Inflammatory macrophage treated with lipopolysaccharide for 4 hours (primary cell): ENCODE measurements at places on chromosomes 1 and 21.

DNA sequence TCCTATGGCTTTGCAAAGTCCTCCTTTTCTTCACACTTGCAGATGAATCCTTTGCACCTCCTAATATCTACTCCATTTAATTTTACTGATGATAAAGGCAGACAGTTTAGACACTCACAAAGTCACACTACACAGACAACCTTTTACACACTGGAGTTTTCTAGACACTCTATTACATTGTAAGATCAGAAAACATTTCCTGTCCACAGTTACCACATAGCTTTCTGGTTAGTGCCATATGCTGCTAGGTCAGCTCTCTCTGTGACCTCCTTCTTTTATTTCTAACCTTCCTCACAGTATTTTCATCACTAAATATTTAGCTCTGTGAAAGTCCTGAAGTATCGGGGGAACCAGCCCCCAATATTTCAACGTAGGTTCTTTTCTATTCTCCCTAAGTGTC is 5.1 kb downstream of the SH2D1B start:
- no peak for DNase-seq

- no peak for DNase-seq
Observed at GRCh38 chr1:55052221-55053142, 13.1 kb downstream of the PCSK9 start.

DNA sequence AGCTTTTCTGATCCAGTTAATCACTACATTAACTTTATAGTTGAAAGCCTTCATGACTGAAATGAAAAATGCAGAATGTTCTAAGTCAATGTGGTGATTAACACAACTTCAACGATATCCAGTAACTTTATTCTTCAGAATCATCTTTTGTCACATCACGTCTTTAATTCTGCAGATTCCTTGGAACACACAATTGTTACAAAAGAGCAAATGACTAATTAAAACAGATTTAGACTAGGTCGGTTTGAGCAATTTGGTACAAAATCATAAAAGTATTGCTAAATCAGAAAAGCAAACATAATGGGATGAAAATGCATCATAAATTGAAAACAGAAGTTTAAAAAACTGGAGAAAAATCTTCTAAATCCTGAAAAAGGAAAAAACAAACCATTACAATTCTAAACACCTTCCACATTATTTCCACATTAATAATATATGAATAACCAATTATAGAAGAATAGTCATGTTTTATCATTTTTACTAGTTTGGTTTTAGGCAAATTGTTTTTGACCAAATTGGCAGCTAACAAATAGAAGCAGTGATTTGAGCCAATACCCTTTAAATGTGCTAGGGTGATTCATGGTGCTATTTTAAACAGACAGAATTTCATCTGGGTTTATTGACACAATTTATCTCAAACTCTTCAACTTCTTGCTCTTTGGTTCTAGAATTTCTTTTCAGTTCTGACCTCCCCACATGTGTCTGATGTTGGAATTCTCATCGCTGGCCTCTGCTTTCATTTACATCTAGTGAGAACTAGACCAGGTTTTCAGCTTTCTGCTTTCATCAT is 468.1 kb upstream of the PTBP2 start:
- no peak for DNase-seq

GRCh38 chr1:6521536-6521935 is 30.1 kb upstream of the PLEKHG5 start:
- DNase-seq: no peak

DNA sequence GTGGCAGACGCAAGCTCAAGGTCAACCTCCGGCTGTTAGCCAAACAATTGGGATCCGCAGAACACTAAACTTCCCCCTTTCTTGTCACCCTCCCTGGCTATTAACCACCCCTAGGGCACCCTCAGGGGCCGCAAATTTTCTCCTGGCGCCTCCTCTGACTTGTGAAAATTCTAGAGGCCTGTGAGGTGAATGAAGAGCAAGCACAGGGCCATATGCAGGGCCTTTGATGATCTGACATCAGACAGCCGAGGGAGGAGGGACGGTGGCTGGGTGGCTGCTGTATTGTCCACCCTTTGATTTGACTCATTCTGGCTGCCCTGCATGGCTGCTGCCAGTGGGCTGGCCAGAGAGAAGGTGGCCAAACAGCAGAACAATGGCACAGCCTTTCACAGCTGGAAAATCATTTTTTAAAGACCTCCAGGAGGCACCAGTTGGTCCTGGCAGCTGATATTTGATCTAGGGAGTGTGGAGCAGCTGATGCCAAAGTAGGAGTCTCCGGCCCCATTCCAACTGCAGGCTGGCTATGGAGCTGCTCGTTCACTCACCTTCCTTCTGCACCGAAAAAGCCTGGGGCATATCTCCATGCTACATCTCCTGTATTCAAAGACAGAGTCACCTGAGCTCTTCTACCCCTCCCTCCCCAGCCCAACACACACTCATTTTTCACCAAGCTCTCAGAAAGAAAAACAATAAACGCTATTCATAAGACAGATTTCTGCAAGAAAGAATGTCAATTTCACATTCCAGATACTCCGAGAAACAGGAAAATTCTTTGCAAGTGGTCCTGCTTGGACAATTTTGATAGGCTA is 44.9 kb upstream of the BARHL2 start:
- DNase-seq: no peak

GRCh38 chr21:26752849-26753248 is 92.4 kb downstream of the ADAMTS1 start:
- DNase-seq: no peak

GRCh38 chr1:109926662-109927300 is 16.1 kb downstream of the CSF1 start:
- no peak for DNase-seq

- DNase-seq: no peak
Observed at GRCh38 chr1:26959722-26960624, at the start of gene KDF1. Gene KDF1, minus strand, starts transcription at chr1:26960468. Its CDS starts 8,088 bp downstream, at chr1:26952380.

DNA sequence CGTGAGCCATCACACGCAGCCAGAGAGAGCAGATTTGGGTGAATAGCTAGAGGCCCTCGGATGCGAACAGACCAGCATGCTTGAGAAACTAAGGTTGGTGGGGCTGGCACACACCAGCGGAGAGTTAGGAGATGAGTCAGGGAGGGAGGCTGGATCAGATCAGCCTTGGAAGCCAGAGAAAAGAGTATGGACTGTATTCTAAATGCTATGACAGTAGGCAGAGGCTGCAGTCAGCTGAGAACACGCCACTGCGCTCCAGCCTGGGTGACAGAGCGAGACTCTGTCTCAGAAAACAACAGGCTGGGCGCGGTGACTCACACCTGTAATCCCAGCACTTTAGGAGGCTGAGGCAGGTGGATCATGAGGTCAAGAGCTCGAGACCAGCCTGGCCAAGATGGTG is 4.0 kb upstream of the PLEKHM2 start:
- DNase-seq: peak; percentile 34

DNA sequence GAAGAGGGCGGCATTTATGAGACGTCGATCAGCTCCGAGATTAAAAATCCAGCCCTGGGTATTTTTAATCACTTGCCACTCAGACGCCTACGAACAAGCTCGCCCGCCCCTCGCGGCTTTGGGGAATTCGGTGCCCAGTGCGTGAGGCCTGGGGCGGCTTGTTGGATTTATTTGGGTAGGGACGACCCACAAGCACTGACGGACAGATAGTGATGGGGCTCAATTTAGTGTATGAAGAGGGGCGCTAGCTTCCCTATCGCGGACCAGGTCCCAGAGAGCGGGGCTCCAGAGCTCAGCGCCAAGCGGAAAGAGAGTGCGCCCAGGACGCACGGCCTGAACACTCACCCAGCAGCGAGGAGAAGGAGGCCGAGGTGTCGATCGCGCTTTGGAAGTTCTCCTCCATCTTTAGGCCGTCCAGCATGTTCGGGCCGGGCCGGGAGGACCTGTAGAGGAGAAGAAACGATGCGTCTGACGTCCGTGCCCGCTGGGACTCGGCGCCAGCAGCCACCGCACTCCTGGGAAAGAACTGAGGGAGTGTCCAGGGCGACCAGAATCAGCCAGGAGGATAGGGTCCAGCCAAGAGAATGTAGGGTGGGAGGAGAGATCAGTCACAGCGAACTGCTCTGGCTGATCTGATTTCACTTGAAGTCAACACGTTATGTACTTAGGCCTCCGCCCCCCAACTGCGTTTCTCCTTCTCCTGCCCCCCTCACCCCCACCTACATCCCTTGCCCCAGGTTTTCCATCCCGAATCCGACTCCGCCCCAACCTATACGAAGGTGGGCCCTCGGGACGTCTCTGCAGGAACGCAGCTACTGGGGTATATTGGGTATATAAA is 1.2 kb downstream of the LMX1A start:
- DNase-seq: no peak

- no peak for DNase-seq
Observed at GRCh38 chr21:45135868-45136267, 61.5 kb downstream of the ADARB1 start.

DNA sequence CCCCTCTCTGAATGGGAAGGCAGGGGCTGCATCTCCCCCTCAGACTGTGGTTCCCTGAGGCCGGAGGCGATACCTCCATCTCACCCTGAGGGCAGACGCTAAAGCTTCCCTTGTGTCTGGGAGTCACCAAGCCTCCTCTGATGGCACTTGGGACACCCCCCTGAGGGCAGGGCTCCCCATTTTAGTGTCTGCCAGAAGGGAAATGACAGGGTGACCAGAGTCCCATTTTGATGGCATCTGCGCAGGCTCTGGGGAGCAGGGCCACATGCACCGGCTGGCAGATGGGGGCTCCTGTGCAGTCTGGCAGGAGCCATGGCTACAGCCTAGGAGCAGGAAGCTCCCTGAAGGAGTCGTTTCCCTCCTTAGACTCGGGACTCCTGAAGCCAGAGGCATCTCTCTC is 1.7 kb downstream of the S100A2 start:
- no peak for DNase-seq

DNA sequence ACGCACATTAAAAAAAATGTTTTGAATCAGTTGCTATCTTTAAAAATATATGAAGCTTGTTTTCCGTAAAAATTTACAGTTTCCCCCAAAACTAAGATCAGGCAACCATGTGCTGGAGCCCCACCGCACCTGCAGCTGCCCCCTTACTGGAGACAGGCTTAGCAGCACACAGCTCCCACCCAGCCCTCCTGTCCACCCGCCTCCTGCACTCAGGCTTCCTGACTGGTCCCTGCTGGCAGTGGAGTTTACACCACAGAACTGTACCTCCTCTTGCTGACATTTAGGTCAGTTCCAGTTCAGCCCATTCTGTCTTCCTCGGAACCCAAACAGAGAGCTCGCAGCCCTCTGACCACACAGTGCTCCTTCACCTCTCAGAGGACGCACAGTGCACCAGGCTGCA is 2.1 kb downstream of the GPR161 start:
- no peak for DNase-seq

GRCh38 chr1:156948708-156949107 is 28.3 kb downstream of the LRRC71 start:
- DNase-seq: no peak

- no peak for DNase-seq
Observed at GRCh38 chr21:37532868-37533780, 166.6 kb downstream of the DYRK1A start.

DNA sequence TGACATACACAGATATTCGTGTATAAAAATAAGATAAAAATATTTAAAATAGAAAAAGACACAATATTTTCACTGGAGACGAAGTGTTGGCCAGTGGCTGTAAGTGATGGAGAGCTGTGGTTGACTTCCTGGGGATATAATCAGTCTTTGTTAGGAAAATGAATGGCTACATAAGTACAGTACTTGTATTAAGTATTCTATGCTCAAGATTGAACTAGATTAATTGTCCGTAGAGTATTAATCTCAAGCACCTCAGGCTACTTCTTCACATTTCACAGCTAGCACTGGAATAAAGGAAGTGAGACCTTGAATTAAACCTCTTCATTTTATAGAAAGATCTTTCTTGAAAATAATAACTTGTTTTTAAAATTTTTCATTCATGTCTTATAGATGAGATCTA is 39.0 kb upstream of the RGS5 start:
- no peak for DNase-seq

DNA sequence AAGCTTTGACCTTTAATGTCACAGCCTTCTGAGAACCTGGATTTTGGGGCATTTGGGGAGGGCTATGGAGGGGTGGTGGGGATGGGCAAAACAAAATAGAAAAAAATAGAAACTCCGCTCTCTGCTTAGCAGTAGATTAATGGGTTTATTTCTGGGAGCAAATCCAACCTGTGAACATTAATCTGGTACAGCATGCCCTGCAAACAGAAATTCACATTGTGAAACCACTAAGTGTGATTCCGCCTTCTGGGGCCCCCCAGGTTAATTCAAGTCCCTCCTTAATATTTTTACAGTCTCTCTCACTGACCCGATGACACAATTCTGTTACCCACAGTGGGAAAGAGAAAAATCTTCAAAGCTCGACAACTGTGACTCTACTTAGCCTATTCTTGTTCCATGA is 76.4 kb downstream of the TIAM1 start:
- no peak for DNase-seq

DNA sequence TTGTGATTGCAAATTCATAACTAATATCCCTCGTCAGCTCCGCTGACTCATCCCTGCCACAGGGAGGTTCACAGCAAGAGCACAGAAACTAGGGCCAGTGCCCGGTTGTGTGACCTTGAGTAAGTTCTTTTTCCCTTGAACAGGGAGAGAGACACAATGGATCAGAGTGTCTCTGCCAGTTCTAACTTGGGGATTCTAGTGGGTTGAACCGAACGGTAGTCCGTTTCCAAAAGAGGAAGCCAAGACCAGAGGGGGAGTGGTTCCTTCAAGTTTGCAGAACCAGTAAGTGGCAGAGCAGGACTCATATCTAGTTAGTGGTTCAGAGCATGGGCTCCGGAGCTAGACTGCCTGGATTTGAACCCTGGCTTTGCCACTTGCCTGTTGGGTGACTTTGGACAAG is 4.9 kb upstream of the SHISA4 start:
- DNase-seq: peak; percentile 77

GRCh38 chr1:71041806-71042205 is 5.8 kb downstream of the PTGER3 start:
- no peak for DNase-seq

GRCh38 chr1:90007979-90008404 is 13.1 kb downstream of the ZNF326 start:
- DNase-seq: no peak

DNA sequence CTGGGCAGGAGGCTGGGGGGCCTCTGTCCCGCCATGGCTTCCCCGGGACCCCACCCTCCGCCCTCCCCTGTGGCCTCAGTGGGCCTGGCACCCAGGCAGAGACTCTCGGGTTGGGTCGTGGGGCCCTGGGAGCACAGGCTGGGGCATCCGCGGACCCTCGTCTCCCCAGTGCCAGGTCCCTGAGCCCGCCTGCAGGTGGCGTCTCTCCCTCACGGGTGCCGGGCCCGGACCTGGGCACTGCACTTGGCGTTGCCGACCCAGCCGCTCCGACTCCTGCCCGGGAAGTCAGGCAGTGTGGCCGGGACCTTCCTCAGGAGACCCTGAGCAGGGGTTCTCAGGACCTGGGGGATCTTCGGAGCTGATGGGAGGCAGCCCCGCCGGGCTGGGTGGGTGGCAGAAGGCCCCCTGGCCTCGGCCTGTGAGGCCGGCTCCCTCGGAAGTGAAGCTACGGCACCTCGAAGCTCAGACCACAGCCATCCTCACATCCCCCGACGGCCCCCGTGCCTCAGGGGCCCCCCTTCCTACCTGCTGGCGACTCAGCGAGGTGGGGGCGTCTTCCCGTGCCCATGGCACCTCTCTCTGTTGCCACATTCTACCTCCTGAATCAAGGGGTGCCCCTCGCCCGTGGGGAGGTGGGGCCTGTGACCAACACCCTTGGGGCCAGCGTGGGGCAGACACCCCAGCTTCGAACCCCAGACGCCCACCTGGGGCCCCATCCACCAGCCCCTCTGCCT is 6.4 kb upstream of the C1orf159 start:
- DNase-seq: peak; percentile 79

- no peak for DNase-seq
Observed at GRCh38 chr1:118073648-118074435, 111.2 kb downstream of the SPAG17 start.

- DNase-seq: no peak
Observed at GRCh38 chr1:21338573-21339355, 48.5 kb upstream of the ECE1 start.

GRCh38 chr1:212916481-212917133 is 33.7 kb upstream of the VASH2 start:
- peak; percentile 86 for DNase-seq
